Camera-type eye (tissue), 1 donor: ENCODE measurements at places on chromosomes 1 and 21. TPM values are rescaled to one million over a fixed set of nuclear protein-coding genes. Genes with fewer than 3 reads are reported as not detected.

The ADAM30 gene
- not detected for total RNA-seq

The DFFA gene
- 34.5 TPM for total RNA-seq

The LRRC39 gene
- 68.0 TPM for total RNA-seq

The KRTAP13-2 gene
- not detected for total RNA-seq

The OR2T34 gene
- total RNA-seq: not detected

The HYI gene
- 44.4 TPM for total RNA-seq

The COL16A1 gene
- total RNA-seq: 353 TPM

The SLC2A1 gene
- total RNA-seq: 1,089 TPM

The PLA2G2D gene
- total RNA-seq: not detected

The CELA3A gene
- total RNA-seq: not detected

The CAMK2N1 gene
- 27.9 TPM for total RNA-seq

The CLK2 gene
- 49.3 TPM for total RNA-seq

The CSMD2 gene
- 9.2 TPM for total RNA-seq

The S100A7 gene
- not detected for total RNA-seq

The TSNAX gene
- total RNA-seq: 57.1 TPM

The PLA2G2F gene
- total RNA-seq: not detected

The LCE1C gene
- not detected for total RNA-seq

The FCMR gene
- total RNA-seq: 1.3 TPM

The TOMM40L gene
- 13.5 TPM for total RNA-seq

The GBP6 gene
- 0.38 TPM for total RNA-seq

The CLCA4 gene
- not detected for total RNA-seq

The RIMKLA gene
- 8.2 TPM for total RNA-seq

The RIPK4 gene
- 8.8 TPM for total RNA-seq

The KPRP gene
- not detected for total RNA-seq

The BOLA1 gene
- 18.4 TPM for total RNA-seq

The GUCA2A gene
- total RNA-seq: not detected

The MCOLN2 gene
- 0.71 TPM for total RNA-seq

The CPT2 gene
- 14.3 TPM for total RNA-seq

The GNB1 gene
- total RNA-seq: 253 TPM

The FBXO42 gene
- 35.8 TPM for total RNA-seq

The TRIM63 gene
- 6.3 TPM for total RNA-seq

The C1orf87 gene
- total RNA-seq: not detected

The TMEM39B gene
- total RNA-seq: 6.7 TPM

The AK5 gene
- 11.2 TPM for total RNA-seq

The FCGR3B gene
- 0.99 TPM for total RNA-seq

The RGS4 gene
- 24.2 TPM for total RNA-seq

The PUM1 gene
- total RNA-seq: 166 TPM

The RPE65 gene
- 37.7 TPM for total RNA-seq

The S100A3 gene
- total RNA-seq: 1.0 TPM

The PLA2G5 gene
- 2.4 TPM for total RNA-seq

The ENAH gene
- 113 TPM for total RNA-seq
